ENCODE measurements at places on chromosomes 13 and 19. TPM values are rescaled to one million over a fixed set of nuclear protein-coding genes. Genes with fewer than 3 reads are reported as not detected.

The ANKLE1 gene
- polyA plus RNA-seq = 1.1 TPM

The CC2D1A gene
- 41.5 TPM for polyA plus RNA-seq

The MYO1F gene
- 5.1 TPM for polyA plus RNA-seq

The ZNF208 gene
- polyA plus RNA-seq = not detected

The CHST8 gene
- 0.84 TPM for polyA plus RNA-seq

Data from cardiac muscle cell (in vitro differentiated cells and primary cell).